ENCODE measurements at places on chromosomes 4 and X. TPM values are rescaled to one million over a fixed set of nuclear protein-coding genes. Genes with fewer than 3 reads are reported as not detected.

GPC4 gene
- 7.4 TPM for total RNA-seq

POF1B gene
- total RNA-seq, result 59.4 TPM

PRRG1 gene
- total RNA-seq, result 2.5 TPM

IL3RA gene
- total RNA-seq, result 1.7 TPM

All from Peyer's patch (tissue), 4 donors.